ENCODE measurements at places on chromosomes 6 and 20. TPM values are rescaled to one million over a fixed set of nuclear protein-coding genes. Genes with fewer than 3 reads are reported as not detected.

GRCh38 chr6:99013145-99013544, 65.4 kb upstream of the FBXL4 start:
- peak; percentile 75 for DNase-seq

DNA sequence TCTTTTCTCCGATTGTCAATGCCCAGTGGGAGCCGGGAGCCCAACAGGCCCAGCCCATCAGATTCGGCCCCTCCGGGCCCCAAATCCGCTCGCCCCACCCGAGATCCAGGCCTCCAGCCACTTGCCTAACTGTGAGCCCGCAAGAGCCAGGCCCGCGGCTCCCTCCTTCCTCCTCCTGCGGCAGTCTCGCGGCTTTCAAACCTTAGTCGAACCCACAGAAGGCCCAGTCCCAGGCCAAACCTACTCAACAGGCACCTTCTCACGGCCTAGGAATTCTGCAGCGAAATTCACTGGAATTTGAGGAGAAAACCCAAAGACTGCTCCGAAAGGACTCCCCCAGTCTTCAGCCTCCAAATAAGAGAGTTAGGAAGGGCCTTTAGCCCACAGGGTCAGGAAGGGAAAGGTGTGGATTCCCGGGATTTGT, 2.8 kb upstream of the TFAP2A start:
- no peak for DNase-seq

- DNase-seq = no peak
These were observed 89.2 kb upstream of the THEMIS start for GRCh38 chr6:127990074-127990473.

DNA sequence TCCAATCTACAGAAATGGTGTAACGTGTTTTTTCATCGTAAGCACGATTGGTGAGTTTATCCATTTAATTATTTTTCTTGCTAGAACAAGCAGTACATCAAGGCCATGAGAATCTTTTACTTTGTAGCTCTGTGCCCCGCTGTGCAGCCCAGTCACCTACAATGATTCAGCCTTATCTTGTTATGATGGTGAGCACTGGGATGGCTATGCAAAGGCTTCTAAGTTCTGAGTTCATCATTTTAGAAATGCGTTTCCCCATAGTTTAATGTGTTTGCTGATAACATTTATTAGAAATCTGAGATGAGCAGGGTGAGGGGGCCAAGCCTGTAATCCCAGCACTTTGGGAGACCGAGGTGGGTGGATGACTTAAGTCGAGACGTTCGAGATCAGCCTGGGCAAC, 111.8 kb upstream of the QKI start:
- DNase-seq = no peak

DNA sequence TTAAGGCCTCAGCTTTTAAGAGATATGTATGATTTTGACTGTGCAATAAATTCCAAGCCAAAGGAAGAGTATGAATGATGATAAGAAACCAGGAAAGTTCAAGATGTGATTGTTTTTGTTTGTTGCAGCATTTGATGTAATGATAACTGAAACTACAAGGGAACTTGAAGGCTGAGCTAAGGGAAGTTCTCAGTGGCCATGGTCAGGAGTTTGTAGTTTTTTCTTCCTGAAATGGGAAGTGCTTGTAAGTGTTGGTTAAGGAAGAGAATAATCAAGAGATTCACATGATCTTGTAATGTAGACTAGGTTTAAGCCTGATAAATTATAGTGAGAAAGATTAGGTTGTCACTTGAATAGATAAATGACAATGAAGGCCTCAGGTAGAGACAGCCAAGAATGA, 53.4 kb downstream of the PTCHD4 start:
- DNase-seq = no peak

DNA sequence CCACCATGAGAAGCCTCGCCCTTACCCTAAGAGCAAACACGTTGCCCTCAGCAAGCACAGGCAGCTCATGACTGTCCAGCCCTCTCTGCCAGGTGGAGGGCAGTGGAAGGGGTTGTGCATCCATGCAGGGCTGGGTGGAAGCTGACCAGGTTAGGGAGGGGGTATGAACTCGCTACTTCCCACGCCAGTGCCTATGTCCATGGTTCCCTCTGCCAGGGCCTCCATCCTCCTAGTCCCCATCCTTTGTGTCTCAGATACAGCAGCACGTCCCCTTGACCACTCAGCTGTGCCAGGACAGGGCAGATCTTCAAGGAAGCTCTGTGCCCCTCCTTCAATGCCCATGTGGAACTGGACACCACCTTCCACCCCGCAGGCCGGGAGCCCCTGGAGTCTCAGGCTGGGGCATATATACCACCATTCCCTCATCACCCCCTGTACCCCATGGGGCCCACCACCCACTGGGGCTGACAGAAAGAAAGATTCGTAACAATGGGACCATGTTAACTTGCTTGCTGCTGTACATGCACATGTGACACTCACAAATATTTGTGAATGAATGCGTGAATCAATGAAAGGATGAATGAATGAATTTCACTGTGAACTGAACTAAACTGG, 90.7 kb downstream of the ANKRD60 start:
- no peak for DNase-seq

DNA sequence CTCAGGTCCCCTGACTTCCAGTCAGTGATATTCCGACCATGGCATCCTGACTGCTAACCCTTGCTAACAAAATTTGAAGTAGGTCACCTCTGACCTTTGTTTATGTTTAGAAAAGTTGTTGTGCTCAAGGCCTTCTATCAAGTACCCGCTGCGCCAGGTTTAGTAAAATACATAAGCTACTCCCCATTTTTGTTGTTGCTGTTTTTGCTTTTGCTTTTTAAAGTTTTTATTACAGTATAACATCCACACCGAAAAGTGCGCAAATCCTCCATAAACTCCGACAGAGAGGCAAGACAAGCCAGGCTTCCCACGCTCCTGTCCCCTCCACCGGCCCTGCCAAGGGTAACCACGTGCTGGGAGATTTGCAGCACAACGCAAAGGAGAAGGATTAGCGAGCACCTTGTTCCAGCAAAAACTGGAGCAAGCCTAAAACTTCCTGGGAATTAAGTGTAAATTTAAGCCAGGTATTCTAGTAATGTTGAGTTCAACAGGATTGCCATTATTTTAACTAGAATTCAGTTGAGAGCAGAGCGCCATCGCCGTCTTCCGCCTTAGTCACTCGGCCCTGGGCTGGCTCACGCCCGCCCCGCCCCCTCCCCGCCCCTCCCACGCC, 17.8 kb upstream of the HMGN4 start:
- DNase-seq = no peak

DNA sequence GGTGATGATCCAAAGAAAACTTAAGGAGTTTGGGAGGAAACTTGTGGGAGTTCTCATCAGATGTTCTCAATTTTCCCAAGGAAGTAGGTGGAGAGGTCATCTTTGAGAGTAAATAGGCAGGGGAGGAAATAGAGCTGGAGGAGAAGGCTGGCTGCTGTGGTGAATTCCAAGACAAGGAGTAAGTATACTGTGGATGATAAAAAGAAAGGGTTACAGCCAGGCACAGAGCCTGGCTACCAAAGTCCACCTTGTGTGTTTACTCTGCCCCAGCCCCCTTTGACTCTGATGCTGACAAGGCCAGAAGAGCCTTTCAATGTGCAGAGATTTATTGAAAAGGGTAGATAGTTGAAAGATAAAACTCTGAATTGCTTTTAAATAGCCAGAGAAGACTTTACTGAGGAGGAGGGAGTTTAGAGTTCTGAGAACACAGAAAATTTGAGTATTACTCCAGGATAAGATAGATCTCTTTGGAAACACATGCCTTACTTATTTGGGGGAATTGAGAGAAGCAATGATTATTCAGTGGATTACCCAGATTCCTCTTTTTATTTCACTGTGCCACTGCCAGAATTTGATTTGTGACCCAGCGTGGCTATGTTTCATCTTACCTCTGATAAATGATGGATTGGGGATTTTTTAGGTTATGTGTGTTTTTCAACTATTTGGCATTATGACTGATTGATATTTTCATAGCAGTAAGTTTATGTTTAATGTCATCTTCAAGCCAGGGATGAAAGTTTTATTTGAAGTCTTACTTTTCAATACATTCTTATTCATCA, 182.6 kb upstream of the JAG1 start:
- DNase-seq = peak; percentile 79

GRCh38 chr6:42821846-42822245, 40.0 kb downstream of the BICRAL start:
- DNase-seq = no peak

GRCh38 chr6:98848539-98849242, 14.3 kb downstream of the POU3F2 start:
- no peak for DNase-seq

PPP1R14C gene
- total RNA-seq = 2.1 TPM

ACOT13 gene
- total RNA-seq = 12.2 TPM

Measured in fibroblast of the aortic adventitia (primary cell).